ENCODE measurements at places on chromosomes 1 and 21. TPM values are rescaled to one million over a fixed set of nuclear protein-coding genes. Genes with fewer than 3 reads are reported as not detected.

- no peak for DNase-seq
Observed at GRCh38 chr1:30899577-30900389, 8.8 kb downstream of the SDC3 start.

GRCh38 chr1:178846306-178846705 lies 24.6 kb downstream of the ANGPTL1 start:
- DNase-seq: no peak

GRCh38 chr1:224387302-224387912 lies 30.7 kb downstream of the CNIH4 start:
- DNase-seq: no peak

DNA sequence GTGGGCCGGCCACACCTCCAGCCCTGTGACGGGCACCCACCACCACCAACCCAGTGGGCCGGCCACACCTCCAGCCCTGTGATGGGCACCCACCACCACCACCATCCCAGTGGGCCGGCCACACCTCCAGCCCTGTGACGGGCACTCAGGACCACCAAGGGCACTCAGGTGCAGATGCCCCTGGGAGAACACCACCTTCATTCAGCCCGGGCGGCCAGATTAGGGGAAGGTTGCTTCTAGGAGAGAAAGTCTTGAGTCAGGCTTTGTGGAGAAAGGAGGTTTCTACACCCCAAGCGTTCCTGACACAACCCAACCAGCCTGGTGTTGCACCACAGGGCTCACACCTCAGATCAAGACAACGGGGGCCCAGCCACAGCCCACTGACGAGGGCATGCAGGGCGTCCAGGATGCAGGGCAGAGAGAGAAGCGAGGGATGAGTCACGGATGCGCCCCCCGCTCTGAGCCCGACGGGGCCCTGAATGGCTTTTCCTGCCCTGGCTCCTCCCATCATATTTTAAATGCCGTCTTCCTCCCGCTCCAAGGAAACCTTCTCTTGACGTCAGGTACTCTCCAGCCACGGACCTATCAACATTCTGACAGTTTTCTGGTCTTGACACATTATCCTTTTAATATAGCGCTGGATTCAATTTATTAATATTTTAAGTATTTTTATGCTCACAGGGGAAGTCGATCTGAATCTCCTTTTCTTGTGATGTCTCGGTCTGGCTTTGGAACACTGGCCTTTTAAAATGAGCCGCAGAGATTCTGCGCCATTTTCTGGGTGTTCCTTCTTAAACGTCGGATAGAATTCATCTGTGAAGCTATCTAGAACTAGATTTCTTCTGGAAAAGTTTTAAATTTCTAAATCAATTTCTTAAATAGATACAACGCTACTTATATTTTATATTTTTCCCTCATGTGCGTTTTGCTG lies 631 bp upstream of the SPATC1L start:
- peak; percentile 68 for DNase-seq

DNA sequence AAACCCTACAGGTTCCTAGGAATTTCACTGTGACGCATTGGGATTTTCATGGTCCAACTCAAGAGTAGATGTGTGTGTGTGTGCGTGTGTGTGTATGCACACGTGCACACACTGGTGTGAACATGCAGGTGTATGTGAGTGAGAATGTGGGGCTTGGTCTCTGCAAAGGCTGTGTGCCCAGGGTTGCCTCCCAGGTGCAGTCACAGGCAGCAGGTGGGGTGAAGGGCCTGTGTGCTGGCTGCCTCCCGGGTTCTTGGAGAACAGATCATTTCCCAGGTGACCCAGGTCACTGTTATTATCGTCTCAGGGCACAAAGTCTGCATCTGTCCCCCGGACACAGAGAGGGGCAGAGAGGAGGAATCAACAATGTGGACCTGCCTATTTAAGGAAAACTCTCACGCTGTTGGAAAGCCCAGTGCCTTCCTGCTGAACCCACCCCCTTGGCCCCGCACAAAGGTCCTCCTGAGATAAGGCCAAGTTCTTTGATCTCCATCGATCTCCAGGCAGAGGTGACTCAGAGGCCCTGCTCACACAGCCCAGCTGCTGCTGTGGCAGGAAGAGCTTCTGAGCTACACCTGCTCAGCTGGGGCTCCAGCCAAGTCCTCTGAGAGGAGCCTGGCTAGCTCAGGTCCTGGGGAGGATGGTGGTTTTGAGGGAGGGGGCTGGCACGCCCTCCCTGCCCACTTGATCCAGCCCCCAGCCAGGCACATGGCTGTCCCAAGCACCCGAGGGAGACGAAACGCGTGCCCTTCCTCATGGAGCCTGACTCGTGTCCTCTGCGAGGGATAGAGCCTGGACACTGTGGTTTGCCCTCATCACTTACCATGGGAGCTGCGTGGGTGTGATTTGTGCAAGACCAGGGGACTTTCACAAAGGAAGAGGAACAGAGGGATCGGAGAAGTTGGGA lies 134.0 kb upstream of the ARHGEF16 start:
- DNase-seq: no peak

DNA sequence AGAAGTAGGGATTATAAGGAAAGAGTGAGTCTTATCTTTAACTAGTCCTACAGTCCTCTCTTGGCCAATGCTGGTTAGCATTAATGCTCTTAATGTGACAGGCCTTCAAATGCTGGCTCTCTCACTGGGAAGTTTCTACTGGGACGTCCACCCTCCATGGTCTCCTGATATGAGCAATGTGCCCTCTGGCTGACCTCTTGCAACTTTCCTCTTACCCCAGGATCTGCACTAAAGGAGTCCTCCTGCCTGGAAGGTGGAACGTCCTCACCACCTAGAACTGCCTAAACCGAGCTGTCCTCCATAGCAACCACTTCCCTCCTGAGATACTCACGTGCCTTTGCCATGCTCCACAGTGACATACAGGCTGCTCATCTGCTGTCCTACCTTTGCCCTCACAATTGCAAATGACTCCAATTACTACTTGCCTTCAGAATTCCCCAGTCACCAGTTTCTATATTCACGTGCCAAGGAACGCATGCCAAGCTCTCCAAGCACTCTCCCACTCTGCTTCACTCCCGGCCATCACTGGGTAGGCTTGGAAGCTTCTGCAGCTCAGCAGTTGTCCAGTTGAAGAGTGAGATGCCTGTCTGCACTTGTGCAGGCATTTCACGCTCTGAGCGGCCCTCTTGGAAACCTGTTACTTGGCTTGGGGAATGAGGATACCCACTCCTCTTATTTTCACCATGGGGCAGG lies 404.7 kb downstream of the RRAGC start:
- DNase-seq: no peak

The SLC2A5 gene
- 0.26 TPM for total RNA-seq

The DPH2 gene
- 31.9 TPM for total RNA-seq
